ENCODE measurements at places on chromosomes 16 and 17.

- DNase-seq, result no peak
These were observed 15.4 kb downstream of the CUEDC1 start for GRCh38 chr17:57939797-57940196.

- no peak for DNase-seq
These were observed 21.6 kb upstream of the TNRC6C start for GRCh38 chr17:77936881-77937280.

GRCh38 chr17:28970879-28971278, 19.6 kb upstream of the PHF12 start:
- DNase-seq, result peak; percentile 30

DNA sequence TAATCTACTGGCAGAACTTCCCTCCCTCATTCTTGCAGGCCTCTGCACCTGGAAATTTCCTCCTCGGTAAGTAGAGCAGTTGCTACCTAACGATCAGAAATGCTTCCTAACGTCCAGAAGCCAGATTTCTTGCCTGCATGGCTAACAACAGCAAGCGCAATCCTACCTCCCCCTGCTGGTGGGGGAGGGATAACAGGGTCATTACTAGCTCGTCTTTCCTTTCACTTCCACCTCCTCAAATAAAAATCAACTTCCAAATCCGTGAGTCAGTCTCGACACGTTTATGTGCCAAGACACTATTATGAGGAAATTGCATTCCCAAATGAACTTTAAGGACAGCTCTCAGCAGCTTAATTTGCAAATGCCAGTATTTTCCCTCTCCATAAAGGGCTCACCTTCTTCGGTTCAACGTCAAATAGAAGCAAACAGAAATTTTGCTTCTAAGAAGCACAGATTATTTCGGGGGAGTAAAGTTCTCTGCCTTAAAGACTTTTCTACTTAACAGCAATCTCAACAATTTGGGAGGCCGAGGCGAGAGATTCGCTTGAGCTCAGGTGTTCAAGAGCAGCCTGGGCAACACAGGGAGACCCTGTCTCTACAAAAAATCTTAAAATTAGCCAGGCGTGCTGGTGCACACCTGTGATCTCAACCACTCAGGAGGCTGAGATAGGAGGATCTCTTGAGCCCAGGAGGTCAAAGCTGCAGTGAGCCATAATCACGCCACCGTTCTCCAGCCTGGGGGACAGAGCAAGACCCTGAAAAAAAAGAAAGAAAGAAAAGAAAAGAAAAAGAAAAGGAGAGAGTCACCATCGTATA, 188.6 kb upstream of the PSMD7 start:
- DNase-seq, result peak; percentile 41

DNA sequence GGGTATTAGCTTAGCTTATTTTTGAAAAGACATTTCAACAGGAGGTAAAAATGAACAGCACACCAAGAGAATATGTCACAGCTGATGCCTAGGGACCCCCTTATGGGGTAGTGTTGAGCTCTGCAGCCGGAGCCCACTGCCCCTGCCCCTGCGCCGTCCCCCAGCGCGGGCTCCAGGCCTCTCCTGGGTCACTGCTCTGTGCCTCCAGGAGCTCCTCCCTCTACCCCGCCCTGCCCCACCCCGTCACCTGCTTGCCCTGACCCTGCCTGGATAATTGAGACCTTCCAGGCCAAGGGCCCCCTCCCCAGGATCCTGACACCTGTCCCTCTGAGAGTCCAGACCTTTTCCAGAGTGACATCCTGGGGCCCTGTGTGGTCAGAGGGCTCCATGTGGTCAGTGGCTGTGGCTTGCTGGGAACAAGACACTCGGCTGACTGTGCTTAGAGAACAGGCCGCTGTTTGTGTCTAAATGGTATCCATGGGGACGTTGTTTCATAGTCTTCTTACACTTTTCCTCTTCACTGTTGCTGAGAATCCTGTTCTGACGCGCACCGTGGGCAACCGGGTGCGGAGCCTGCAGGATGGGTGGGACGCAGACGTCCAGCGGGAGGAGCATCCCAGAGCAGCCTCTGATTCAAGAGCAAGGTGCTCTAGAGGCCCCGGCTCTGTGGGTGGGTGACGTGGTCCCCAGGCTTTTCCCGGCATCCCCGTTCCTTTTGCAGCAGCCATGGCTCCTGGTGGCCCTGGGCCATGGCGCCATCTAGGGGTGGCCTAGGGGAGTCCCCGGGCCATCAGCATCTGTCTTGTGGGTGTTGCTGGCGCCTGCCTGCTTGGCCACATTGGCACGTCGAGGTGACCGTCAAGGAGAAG, 20.0 kb upstream of the WFIKKN1 start:
- DNase-seq, result peak; percentile 50

All from testis (tissue), 5 donors.